Adrenal gland (tissue), 19 donors: ENCODE measurements at places on chromosomes 5 and 9. TPM values are rescaled to one million over a fixed set of nuclear protein-coding genes. Genes with fewer than 3 reads are reported as not detected.

- H3K36me3 ChIP-seq = no peaks in the 10 kb centered on the region
- H3K4me1 ChIP-seq = no peaks in the 10 kb centered on the region
- H3K27ac ChIP-seq = no peak overlapping the region
- DNase-seq = no peak
These were observed 279.4 kb downstream of the FBXL17 start for GRCh38 chr5:108102463-108102862.

- no peak for DNase-seq
- no peaks in the 10 kb centered on the region for H3K27me3 ChIP-seq
- H3K4me1 ChIP-seq = no peaks in the 10 kb centered on the region
- no peaks in the 10 kb centered on the region for H3K36me3 ChIP-seq
- no peak overlapping the region for H3K4me3 ChIP-seq
These were observed 887.1 kb downstream of the MAT2B start for GRCh38 chr5:164392531-164392930.

DNA sequence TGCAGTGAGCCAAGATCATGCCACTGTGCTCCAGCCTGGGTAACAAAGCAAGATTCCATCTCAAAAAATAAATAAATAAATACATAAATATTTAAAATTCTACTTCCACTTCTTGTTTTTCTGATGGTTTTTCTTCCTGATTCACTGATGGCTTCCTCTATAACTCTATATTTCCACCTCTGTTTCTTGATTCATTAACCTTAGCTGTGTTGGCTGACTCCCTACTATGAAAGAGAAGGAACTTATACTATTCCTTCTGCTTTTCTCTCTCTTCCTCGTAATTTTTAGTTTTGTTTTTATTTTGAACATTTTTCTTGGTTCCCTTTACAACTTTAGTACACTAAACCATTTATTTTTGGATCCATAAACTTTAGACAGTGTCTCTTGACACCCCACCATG lies 103.5 kb downstream of the MAMDC2 start:
- H3K36me3 ChIP-seq = no peaks in the 10 kb centered on the region
- H3K27ac ChIP-seq = no peak overlapping the region

GRCh38 chr5:124935065-124935464 lies 188.6 kb upstream of the ZNF608 start:
- no peaks in the 10 kb centered on the region for H3K27me3 ChIP-seq
- H3K4me3 ChIP-seq = no peak overlapping the region
- DNase-seq = no peak

BARHL1 gene
- not detected for total RNA-seq

DNA sequence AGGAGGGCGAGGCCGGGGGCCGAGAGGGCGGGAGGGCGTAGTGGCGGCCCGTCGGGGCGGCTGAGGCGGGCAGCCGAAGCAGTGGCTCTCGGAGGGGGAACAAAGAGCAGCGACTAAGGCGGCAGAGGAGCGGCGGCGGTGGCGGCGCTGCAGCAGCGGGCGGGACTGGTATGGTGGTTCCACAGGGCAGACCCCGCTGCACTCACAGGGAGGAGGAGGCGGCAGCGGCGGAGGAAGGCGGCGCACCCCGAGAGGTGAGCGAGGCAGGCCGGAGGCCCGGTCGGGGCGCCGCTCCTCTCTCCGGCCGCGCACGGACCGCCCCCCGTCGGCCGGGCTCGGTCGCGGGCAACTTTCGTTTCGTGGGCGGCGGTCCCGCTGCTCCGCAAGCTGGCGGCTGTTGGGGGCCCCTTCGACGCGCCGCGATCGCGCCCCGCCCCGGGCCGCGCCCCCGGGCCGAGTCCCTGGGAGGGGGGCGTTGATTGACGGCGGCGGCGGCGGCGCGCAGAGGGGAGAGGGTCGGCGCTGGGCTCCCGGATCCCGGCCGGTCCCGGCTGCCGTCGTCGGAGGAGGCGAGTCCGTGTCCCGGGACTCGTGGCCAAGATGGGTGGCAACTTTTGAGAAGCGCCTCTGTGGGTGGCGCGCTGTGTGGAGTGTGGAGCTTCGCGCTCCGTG lies 467 bp downstream of the CNOT6 start:
- H3K27ac ChIP-seq = peak overlapping the region; percentile 98
- H3K4me3 ChIP-seq = peak overlapping the region; percentile 63
- peaks cover 13% of the 10 kb centered on the region for H3K4me1 ChIP-seq
- peak; percentile 30 for DNase-seq
- no peaks in the 10 kb centered on the region for H3K27me3 ChIP-seq
- H3K36me3 ChIP-seq = no peaks in the 10 kb centered on the region

DNA sequence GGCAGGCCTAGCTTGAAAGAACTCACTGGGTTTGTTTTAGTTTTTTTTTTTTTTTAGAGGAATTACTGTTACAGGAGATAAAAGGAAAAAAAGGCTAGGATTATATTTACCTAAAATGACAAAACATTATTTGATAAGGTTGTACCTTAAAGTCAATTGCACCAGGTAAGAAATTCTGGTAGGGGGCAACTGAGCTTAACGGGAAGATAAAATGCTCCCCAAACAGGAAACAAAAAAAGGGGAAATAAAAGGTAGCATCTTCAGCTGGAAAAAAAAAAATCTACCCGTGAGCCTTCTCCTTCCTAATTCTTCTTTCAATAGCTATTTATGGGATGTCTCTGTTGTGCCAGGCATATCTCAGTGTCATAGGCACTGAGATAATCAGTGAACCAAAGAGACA lies 164.5 kb downstream of the PIK3R1 start:
- H3K4me1 ChIP-seq = no peaks in the 10 kb centered on the region
- no peaks in the 10 kb centered on the region for H3K36me3 ChIP-seq
- no peak overlapping the region for H3K27ac ChIP-seq
- H3K4me3 ChIP-seq = no peak overlapping the region

GRCh38 chr9:114898741-114899140 lies 31.6 kb downstream of the TNFSF8 start:
- no peak overlapping the region for H3K27ac ChIP-seq
- no peaks in the 10 kb centered on the region for H3K36me3 ChIP-seq
- H3K4me3 ChIP-seq = no peak overlapping the region
- no peaks in the 10 kb centered on the region for H3K4me1 ChIP-seq
- H3K27me3 ChIP-seq = no peaks in the 10 kb centered on the region
- peak; percentile 45 for DNase-seq

GRCh38 chr5:127718181-127718580 lies 15.0 kb downstream of the CCDC192 start:
- H3K36me3 ChIP-seq = no peaks in the 10 kb centered on the region
- no peaks in the 10 kb centered on the region for H3K27me3 ChIP-seq
- no peak overlapping the region for H3K27ac ChIP-seq
- H3K4me1 ChIP-seq = peaks cover 2% of the 10 kb centered on the region
- H3K4me3 ChIP-seq = no peak overlapping the region
